ENCODE measurements at places on chromosomes 16 and 17. TPM values are rescaled to one million over a fixed set of nuclear protein-coding genes. Genes with fewer than 3 reads are reported as not detected.

Gene CWC25
- 13.0 TPM for total RNA-seq

Gene KRTAP4-5
- not detected for total RNA-seq

Gene CBFA2T3
- total RNA-seq: 126 TPM

Gene BEAN1
- 1.8 TPM for total RNA-seq

Gene ABCA3
- 110 TPM for total RNA-seq

Gene KRTAP1-1
- total RNA-seq: not detected

Gene ZPBP2
- total RNA-seq: not detected

Gene EVPLL
- total RNA-seq: not detected

Gene TVP23A
- 8.4 TPM for total RNA-seq

Gene ASPHD1
- total RNA-seq: 56.4 TPM

Gene MYH8
- total RNA-seq: 0.96 TPM

Gene PABPN1L
- total RNA-seq: 3.9 TPM

Gene ALOXE3
- not detected for total RNA-seq

Gene CMTM1
- 5.0 TPM for total RNA-seq

Gene FUS
- total RNA-seq: 473 TPM

Gene KRTAP2-2
- not detected for total RNA-seq

Gene KCNH6
- total RNA-seq: 4.1 TPM

Gene USP36
- total RNA-seq: 45.3 TPM

Gene PRCD
- 1.4 TPM for total RNA-seq

Gene UBALD1
- 54.6 TPM for total RNA-seq

Gene SALL1
- 35.7 TPM for total RNA-seq

Gene HOXB1
- total RNA-seq: not detected

Measured in glutamatergic neuron (in vitro differentiated cells).